ENCODE measurements at places on chromosomes 3 and 15.

DNA sequence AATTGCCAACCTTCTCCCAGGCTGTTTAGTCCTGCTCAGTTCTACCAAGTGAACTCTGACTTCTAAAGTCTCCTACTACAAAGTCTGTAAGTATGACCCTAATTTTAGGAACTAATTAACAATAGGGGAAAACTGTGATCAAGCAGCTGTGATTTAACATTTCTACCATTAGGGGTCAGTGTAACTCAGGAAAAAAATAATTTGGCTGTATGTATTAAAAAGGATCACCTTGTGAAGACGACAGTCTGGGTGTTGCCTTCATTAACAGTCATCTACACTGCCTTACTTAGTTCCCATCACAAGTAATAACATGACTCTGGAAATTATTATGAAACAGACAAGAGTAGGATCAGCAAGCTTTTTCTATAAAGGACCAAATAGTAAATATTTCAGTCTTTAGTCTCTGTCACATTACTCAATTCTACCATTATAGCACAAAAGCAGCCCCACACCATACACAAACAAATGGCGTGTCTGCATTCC lies 4.2 kb upstream of the NPHP3 start:
- DNase-seq = peak; percentile 79

DNA sequence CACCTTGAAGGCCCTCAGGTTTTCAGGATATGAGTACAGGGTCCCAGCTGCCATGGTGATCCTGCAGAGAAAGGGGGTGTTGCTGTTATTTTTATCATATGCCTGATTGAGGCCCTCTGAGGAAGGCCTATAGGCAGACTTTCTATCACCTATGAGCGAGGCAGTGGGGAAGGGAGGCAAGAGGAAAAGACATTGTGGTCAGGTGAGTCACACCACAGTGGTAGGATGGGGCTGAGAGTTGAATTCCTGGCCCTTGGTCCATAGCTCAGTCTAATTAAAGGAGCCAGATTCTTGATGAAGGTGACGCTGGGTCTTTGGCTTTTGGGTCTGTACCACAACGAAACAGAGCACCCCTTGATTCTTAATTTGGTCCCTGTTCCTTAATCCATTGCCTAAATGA lies 72.7 kb downstream of the ZNF621 start:
- DNase-seq = no peak

GRCh38 chr3:13972679-13973379 lies 93.0 kb upstream of the WNT7A start:
- no peak for DNase-seq

GRCh38 chr15:97316362-97316761 lies 644.1 kb upstream of the ARRDC4 start:
- DNase-seq = no peak

DNA sequence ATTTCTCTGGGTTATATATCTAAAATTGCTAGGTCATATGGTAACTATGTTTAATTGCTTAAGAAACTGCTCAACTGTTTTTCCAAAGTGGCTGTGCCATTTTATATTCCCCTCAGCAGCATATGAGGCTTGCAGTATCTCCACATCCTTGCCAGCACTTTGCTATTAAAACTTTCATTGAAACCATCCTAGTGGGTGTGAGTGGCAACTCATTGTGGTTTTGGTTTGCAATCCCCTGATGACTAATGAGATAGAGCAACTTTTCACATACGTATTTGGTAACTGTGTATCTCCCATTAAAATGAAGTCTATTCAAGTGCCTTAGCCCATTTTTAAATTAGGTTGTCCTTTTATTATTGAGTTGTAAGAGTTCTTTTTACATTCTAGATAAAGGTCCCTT lies 17.3 kb downstream of the KPNA1 start:
- DNase-seq = peak; percentile 93

DNA sequence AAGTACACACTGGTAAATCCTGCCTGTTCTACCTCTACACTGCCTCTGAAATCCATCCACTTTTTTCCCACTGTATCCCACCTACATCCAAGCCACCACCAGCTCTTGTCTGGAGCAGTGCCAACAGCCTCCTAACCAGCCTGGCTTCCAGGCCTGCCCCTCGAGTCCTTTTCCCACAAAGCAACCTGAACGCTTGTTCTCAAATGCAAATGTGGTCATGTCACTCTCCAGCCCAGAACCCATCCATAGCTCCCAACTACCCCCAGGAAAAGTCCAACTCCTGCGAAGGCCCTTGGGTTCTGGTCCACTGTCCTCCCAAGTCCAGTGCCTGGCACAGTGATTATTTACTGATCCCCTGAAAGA lies 83.8 kb downstream of the SEMA5B start:
- DNase-seq = no peak

DNA sequence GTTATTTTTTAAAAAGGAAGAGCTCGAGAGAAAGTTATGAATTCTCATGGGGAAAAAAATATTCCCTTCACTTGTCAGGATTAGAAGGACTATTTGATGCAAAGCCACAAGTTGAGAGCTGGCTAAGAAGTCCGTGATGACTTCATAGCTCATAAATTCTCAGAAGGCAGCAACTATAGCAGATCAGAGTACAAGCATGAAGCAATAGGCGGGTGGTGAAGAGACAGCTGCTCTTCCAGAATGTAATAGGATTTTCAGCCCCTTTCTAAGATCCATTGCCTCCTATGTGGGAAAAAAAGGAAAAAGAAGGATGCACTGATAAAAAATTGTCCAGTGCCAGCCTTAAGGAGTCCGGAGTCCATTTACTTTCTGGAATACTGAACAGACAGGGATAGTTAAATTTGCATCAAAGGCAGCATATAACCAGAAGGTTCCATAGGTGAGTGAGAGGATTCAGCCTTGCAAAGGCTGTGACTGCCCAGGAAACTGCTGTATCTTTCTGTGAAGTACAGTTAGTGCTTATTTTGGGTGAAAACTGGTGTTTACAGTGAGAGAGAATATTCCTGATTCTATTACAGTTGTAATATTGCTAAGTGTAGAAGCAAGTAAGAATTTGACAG lies 929.5 kb upstream of the ALCAM start:
- DNase-seq = no peak

- DNase-seq = no peak
These were observed 523.7 kb downstream of the TAFA4 start for GRCh38 chr3:68408626-68409025.

GRCh38 chr3:15324379-15324808 lies 8.0 kb downstream of the SH3BP5 start:
- no peak for DNase-seq

- no peak for DNase-seq
These were observed 94.5 kb downstream of the ADAMTS9 start for GRCh38 chr3:64593350-64593749.

DNA sequence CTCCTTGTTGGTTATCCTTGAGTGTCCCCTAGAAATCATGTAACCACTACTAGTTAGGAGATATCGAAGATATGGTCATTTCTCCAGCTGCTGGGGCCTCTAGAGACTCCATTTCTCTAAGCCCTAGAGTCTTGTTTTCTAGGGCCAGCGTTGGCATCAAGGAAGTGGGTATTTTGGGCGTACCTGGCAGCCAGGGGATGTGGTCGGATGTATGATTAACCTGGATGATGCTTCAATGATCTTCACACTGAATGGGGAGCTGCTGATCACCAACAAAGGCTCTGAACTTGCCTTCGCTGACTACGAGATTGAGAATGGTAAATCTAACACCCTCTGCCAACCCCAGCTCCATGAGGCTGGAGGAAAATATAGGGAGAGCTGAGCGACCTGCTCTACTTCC lies 325.5 kb downstream of the RYR3 start:
- no peak for DNase-seq

GRCh38 chr3:121545049-121545573 lies 677 bp downstream of the POLQ start:
- peak; percentile 60 for DNase-seq

GRCh38 chr15:25094519-25094918 lies 139.7 kb downstream of the SNRPN start:
- DNase-seq = no peak

DNA sequence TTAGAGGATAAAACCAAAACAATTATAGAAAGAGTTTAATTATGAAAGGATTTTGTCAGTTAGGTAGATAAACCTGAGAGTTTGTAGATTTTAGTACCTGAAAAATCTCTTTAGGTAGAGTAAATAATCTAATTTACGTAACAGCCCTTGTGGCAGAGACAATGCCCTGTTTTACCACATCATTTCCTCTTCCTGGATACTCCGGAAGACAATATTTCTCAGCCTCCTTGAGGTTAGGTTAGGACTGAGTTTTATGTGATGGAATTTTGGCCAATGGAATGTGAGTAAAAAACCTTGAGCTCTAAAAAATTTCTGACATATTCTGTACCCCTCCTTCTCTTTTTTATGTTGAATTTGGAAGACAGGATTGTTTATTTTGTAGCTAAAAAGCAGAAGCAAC lies 50.7 kb upstream of the TPRG1 start:
- peak; percentile 30 for DNase-seq

DNA sequence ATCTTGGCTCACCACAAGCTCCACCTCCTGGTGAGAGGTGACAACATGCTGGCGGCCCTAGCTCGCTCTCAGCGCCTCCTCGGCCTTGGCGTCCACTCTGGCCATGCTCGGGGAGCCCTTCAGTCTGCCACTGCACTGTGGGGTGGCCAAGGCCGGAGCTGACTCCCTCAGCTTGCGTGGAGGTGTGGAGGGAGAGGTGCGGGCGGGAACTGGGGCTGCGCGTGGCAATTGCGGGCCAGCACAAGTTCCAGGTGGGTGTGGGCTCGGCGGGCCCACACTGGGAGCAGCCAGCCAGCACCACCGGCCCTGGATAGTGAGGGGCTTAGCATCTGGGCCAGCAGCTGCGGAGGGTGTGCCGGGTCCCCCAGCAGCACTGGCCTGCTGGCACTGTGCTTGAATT lies 275.7 kb upstream of the P2RY1 start:
- no peak for DNase-seq

DNA sequence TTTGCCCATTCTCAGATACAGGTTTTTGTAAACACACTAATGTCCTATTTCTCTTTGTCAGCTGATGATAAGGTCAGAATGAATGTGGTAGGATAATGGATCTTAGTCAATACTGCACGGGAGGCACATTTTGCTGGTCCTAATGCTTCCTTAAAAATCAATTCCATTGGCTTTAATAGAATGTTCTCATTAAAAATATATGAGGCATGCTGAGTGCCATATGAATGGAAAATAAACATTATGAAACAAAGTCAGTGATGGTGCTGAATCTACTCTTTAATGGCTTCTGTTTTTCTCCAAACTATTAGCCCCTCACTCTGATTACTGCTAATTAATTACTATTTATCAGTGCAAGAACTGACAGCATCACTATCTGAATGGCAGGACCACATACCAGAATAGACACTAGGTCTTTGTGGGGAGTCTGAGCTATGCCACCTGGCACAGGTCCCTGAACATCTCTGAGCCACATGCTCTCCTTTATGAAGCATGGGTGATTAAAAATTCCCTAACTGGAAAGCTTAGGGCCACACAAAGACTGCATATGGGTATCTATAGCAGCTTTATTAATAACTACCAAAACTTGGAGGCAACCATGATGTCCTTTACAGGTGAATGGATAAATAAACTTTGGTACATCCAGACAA lies 278.9 kb downstream of the MEX3B start:
- no peak for DNase-seq

DNA sequence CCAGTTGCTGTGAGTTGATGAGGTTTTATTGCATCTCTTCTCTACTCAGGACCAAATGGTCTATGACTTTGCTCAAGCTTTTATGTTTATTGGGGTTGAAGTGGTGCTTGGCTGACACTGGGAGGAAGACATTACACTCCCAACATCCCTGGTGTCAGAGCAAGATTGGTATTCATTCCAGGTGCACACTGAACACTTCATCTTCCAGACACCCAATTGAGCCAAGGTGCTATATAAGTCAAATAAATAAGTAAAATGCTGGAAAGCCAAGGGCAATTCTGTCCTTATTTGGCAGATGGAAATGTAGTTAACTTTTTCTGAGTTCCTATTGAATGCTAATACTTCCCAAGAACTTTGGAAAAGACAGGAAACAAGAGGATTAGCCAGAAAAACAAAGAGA lies 53.2 kb upstream of the CDV3 start:
- DNase-seq = no peak

DNA sequence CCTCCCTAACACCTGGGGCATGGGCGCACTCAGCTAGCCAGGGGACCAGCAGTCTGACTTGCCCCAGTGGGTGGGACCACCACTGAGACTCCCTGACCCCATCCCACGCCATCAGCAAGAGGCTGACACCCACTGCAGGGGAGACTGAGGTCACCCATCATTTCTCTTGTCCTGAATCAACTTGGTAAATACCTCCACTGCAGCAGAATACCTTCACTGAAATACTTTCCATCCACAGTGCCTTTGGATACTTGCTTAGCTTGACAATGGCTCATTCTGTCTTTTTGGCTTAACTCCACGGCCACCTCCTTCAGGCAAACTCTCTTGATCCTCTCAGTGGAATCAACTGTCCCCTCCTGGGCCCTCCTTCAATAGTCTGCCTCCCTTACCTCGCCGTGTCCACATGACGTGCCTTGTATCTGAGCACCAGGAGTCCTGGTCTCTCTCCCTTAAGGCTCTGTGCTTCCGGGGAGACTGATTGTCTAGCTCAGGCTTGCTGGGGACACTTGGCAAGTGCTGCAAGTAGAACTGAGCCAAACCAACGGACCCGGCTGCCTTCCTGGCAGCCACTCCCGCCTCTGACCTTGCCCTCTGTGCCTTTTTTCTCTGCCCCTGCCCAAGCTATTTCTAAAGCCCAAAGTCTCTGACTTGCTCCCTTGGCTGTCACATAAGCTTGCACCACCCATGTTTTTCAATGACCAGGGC lies 119.1 kb downstream of the ADCY5 start:
- no peak for DNase-seq

DNA sequence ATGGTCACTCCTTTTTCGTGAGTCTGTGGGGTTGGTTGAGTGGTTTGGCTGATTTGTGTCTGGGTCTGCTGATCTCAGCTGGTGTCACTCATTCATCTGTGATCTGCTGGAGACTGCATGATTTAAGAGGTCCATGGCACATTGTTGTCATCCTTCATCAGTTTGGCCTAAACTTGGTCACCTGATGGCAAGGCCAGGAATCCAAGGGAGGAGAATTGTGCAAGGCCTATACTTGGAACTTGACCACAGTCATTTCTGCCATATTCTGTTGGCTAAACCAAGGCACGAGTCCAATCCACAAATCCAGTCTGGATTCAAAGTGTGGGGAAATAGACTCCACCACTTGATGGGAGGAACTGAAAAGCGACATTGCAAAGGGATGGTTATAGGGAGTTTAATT lies 67.6 kb downstream of the CMTM8 start:
- DNase-seq = no peak

DNA sequence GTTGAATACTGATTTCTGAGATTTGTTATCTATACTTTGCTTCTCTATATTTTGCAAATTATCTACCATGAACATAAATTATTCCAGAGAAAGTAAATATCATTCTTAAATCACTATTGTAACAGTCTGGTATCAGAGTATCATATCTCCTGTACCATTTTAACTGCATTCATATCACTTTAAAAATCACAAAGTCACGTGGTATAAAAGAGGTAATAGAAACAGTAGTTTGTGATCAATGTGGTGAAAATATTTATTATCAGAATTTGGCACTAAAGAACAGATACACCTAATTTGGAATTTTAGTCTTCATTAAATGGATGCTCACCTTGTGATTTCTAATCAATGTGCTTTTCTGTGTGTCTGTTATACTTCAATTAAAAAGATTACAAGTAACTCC lies 47.8 kb downstream of the P3H2 start:
- no peak for DNase-seq
